ENCODE measurements at places on chromosomes 16 and 17. TPM values are rescaled to one million over a fixed set of nuclear protein-coding genes. Genes with fewer than 3 reads are reported as not detected.

PLK1 gene
- polyA plus RNA-seq, result 21.2 TPM

EFCAB5 gene
- polyA plus RNA-seq, result 0.08 TPM

GRCh38 chr16:81863630-81864352, 84.7 kb downstream of the PLCG2 start:
- H3K27me3 ChIP-seq, result no peaks in the 10 kb centered on the region
- H3K27ac ChIP-seq, result no peak overlapping the region
- no peaks in the 10 kb centered on the region for H3K4me1 ChIP-seq

GRCh38 chr17:15260376-15261257, 4.5 kb downstream of the PMP22 start:
- H3K27ac ChIP-seq, result peak overlapping the region; percentile 17
- peak overlapping the region; percentile 66 for H3K4me3 ChIP-seq
- H3K27me3 ChIP-seq, result peaks cover 36% of the 10 kb centered on the region
- H3K36me3 ChIP-seq, result no peaks in the 10 kb centered on the region
- H3K4me1 ChIP-seq, result peaks cover 42% of the 10 kb centered on the region

DNA sequence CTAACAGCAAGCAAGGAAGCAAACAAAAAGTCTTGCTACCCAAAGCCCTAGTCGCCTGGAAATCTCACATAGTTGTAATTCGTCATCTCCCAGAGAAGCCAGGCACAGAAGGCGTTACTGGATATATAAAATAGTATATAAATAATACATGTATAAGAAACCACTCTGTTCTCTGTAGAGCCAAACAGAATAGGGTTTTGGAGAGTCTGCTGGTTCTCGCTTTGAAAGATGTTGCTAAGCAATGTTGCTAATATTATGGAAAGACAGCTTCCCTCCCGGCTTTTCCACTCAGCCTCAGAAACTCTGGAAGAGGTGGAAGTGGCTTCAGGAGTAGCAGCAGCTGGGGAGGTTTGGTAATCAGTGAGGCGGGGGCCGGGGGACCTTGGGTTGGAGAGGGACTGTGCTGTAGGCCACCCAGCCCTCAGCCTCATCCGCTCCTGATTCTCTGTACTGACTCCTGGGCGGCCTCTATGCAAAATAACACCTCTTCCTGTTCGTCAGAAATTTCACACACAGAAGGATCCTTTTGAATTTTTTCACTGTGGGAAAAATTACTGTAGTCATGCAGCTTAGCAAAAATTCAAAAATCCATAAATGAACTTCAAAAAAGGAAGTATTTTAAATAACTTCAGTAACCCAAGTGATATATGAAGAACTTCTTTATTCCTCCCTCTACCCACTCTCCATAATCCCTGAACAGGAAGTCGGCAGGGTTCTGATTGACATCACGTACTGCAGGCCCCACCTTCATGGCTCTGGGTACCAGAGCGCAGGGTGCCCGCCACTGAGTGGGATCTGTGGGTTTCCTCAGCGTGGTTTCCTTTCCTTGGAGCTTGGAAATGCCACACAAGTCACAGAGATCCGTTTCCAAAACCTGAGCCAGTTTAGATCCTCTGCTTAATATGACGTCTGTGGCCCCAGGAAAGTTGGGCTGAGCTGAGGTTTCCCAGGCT, 51.4 kb downstream of the RAP1GAP2 start:
- no peaks in the 10 kb centered on the region for H3K36me3 ChIP-seq
- no peaks in the 10 kb centered on the region for H3K4me1 ChIP-seq
- H3K27ac ChIP-seq, result no peak overlapping the region
- H3K4me3 ChIP-seq, result no peak overlapping the region
